ENCODE measurements at places on chromosomes 12 and 14. TPM values are rescaled to one million over a fixed set of nuclear protein-coding genes. Genes with fewer than 3 reads are reported as not detected.
A peak's percentile ranks its signal among the peaks of the same experiment; 100 is the strongest.

CCDC177 gene
- total RNA-seq: 5.8 TPM

PLEKHG7 gene
- total RNA-seq: not detected

GRIN2B gene
- total RNA-seq: 5.5 TPM

PTCSC3 gene
- total RNA-seq: not detected

SLCO1A2 gene
- total RNA-seq: 7.3 TPM

ACSM4 gene
- total RNA-seq: 15.3 TPM

PMCH gene
- total RNA-seq: not detected

FRS2 gene
- 65.8 TPM for total RNA-seq

KRT3 gene
- total RNA-seq: not detected

CDK17 gene
- total RNA-seq: 72.1 TPM

HDAC7 gene
- 137 TPM for total RNA-seq

- no peak for DNase-seq
Measured at GRCh38 chr12:120994589-120995337, 16.4 kb downstream of the HNF1A start.

- DNase-seq: no peak
Measured at GRCh38 chr14:52259434-52259833, 8.1 kb upstream of the PTGDR start.

GRCh38 chr12:72273851-72274351, 1.7 kb downstream of the TRHDE start:
- peak; percentile 75 for DNase-seq

- DNase-seq: no peak
Measured at GRCh38 chr14:85037411-85037810, 492.5 kb upstream of the FLRT2 start.

DNA sequence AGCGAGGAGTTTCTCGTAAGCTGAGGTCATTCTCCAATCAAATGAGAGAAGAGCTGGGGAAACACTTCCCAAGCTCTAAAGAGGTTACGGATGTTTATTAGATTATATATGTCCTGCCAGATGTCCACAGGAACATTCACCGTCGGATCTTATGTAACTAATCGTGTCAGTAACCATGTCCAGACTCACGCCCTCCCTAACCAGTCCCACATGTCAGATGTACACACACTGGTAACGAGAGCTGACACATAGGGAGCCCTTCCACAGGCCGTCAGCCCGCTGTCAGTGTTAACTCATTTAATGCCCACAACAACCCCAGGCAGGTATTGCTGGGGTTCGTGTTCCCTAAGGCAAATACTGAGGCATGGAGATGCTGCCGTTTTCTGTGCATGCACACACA, 223.7 kb upstream of the RTL1 start:
- DNase-seq: no peak

DNA sequence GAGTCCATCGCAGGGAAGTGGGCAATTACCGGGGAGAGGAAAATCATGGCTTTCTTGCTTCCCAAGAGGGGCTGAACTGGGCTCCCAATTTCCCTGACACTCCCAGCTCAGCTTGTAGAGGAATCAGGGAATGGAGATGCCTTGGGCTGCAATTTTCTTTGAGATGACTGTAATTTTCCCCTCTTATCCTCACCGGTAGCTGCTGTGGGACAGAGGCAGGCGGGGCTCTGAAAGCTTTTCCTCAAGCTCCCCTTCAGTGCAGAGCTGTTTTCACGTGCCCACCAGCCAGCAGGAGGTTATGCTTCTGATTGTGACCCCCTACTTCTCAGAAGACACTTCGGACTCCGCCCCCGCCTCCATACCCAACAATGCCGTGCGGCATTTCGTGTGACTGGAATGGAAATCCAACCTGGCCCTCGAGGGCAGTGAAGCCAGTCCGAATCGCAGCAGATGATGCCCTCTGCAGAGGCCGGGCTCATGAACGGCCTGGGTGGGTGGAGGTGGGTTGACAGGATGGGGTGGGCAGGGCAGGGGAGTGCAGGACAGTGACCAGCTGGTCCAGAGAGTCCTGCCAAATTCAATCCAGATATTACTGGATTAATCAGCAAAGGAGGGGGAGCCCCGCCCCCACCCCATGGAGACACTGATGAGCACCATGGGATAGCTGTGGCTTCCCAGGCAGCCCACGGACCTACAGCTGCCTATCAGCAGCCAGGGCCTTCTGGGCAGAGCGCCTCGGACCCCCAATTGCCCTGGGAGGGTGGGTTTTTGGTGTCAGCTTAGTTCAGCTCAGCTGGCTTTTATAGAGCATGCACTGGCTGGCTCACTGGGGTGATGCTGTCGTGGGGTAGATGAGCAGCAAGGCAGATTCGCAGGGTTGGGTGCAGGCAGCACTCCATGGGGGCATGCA, 37.6 kb downstream of the RTL1 start:
- no peak for DNase-seq

DNA sequence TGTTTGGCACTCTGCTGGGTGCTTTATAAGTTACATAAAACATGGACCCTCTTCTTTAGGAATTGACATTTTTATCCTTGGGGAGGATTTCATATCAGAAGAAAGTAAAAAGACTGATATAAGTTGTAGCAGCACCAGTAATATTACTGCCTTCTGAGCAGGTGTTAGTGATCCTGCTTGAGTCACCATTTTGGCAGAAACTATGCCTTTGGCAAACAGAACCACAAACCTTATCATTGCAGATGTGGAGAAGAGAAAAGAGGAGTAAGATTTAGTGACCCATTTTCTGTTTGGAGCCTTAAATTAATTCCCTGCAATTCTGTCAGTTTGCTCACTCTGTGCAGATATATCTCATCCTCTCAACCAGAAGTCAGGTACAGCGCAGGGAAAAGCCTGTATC, 23.0 kb downstream of the ZNF410 start:
- no peak for DNase-seq

GRCh38 chr12:19694627-19695026, 255.3 kb downstream of the AEBP2 start:
- DNase-seq: no peak

- peak; percentile 80 for DNase-seq
Measured at GRCh38 chr12:113766879-113767878, 198.9 kb downstream of the RBM19 start.

- no peak for DNase-seq
Measured at GRCh38 chr14:96874127-96874526, 76.9 kb downstream of the VRK1 start.

GRCh38 chr14:52797653-52798052, 6.2 kb upstream of the GNPNAT1 start:
- DNase-seq: no peak

GRCh38 chr12:83468988-83469908, 782.5 kb downstream of the TMTC2 start:
- no peak for DNase-seq

DNA sequence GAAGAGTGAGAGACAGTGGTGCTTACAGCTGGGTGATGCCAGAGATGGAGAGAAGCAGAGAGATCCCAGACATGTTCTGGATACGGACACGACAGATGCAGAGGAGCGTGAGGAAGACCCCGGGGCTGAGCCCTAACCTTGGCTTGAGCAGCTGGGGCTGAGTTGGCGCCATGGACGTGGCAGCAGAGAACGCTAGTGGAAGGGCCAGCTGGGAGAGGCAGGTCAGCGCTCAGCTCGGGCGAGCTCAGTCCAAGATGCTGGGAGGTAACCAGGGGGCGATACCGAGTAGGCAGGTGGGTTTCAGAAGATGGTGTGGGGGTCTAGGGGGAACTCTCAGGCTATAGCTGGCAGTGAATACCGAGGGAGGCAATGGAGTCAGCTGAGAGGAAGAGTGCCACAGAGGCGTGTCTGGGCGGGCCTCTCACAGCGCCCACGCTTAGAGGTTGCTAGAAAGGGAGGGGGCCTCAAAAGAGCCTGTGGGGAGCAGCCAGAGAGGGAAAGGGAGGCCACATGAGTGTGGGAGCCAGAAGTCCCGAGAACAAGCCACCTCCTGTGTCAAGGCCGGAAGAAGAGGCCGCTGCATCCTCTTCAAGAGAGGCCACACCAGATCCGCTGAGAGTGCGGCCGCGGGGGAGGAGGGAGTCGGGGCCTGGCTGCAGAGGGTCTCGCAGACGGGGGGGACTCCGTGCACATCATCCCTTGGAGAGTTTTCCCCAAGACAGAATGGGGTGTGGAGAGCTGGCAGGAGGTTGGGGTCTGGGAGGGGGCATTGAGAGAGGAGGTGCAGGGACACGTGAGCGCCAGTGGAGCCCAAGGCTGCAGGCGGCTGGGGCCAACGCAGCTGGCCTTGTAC, 57.0 kb upstream of the DIO3 start:
- peak; percentile 43 for DNase-seq

DNA sequence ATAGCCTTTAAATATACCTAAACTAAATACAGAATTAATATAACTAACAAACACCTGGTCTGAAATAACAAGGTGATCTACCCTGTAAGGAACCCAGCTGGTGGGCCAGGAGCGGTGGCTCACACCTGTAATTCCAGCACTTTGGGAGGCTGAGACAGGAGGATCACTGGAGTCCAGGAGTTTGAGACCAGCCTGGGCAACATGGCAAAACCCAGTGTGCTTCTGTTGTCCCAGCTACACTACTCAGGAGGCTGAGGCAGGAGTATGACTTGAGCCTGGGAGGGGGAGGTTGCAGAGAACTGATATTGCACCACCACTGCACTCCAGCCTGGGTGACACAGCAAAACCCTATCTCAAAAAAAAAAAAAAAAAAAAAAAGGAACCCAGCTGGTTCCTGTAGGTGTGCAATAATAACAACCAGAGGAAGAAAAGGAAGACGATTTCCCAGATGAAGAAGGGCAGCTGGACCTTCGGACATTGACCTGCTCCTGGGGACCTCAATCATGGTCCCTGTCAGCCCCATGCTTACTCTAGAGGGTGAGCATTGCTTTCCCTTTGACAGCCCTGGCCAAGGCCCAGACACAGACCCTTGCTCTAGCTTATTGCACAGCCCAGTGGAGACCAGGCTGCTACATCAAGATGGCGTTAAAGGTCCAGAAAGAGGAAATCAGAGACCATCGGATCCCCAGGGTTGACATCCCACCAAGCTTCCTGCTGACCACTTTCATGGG, 5.4 kb downstream of the FOS start:
- no peak for DNase-seq

DNA sequence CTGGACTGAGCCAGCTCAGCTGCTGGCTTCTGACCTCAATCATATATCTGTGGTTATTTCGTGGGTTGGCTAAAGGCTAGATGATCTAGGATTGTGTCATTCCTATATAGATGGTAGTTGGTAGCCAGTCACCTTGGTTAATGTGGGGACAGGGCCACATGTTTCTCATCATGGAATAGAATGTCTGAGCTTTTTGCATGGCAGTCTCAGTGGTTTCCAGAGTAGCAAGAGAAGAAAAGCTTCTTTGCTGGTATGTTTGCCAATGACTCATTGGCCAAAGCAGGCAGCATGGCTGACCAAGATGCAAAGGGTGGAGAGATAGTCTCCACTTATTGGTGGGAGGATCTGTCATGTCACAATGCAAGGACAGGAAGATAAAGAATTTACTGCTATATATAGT, 746.4 kb upstream of the FLRT2 start:
- no peak for DNase-seq

GRCh38 chr14:99763527-99764221, 29.5 kb upstream of the EML1 start:
- DNase-seq: no peak

- DNase-seq: peak; percentile 97
Measured at GRCh38 chr12:48795550-48796455, 6.9 kb upstream of the ADCY6 start.

GRCh38 chr14:22071006-22071405, 397.4 kb upstream of the OR4E1 start:
- DNase-seq: no peak

DNA sequence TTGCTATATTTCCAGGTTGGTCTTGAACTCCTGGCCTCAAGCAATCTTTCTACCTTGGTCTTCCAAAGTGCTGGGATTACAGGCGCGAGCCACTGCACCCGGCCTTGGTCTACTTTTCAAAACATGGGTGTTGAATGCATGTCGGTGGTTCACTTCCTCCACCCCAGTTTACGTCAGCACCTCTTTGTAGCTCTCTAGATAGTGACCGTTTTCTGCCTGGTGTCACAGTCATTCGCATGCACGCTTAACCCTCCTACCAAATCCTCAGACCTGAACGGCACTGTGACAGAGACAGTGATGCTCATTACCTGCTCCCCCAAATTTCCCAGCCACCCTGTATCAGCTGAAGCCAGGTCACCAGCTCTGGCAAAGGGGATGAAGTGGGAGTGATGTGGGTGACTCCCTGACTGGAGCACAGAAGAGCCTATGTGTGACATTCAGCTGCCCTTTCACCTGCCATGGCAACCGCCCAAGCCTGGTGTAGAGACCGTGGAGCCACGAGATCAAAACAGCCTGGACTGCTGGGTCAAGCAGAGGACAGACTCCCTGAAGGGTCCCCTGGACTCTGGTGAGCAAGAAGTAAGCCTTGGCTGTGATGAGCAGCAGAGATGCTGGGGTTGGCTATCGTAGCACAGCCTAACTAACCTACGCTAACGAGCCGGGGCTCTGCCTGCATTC, 66.2 kb upstream of the GPR68 start:
- DNase-seq: no peak

DNA sequence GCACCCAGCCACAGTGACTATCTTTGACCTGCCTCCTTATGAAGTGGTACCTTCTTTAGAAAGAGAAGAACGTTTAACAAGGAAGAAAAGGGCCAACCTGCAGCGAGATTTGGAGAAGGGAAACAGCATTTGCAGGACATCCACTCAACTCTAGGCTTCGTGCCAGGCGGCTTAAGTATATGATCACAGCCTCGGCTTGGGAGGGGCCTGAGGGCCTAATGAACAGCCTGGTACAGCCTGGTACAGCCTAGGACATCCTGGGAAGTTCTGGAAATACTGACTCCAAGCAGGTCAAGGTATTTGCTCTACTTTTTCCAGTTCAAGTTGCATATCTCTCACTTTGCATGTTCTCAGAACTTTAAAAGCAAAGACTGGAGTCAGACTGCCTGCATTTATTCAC, 16.1 kb downstream of the HCAR2 start:
- no peak for DNase-seq

DNA sequence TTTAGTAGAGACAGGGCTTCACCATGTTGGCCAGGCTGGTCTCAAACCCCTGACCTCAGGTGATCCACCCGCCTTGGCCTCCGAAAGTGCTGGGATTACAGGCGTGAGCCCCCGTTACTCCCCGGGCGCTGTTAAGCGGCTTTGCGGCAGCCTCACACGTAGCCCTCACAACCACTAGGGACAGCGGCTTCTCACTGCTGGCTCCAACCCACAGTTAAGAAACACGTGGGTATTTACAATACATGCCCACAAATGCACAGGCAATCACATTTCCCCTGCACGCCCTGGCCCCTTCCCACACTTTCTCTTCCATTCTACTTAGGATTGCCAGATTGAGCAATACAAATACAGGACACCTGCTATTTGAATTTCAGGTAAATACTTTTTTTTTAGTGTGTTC, 37.0 kb upstream of the EIF5 start:
- peak; percentile 63 for DNase-seq

- peak; percentile 84 for DNase-seq
Measured at GRCh38 chr14:77498120-77498979, at the start of gene ISM2. ISM2 (minus strand) TSS chr14:77498816; CDS start chr14:77498793, 23 bp downstream.

GRCh38 chr12:90677552-90677951, 277.4 kb downstream of the CCER1 start:
- no peak for DNase-seq

DNA sequence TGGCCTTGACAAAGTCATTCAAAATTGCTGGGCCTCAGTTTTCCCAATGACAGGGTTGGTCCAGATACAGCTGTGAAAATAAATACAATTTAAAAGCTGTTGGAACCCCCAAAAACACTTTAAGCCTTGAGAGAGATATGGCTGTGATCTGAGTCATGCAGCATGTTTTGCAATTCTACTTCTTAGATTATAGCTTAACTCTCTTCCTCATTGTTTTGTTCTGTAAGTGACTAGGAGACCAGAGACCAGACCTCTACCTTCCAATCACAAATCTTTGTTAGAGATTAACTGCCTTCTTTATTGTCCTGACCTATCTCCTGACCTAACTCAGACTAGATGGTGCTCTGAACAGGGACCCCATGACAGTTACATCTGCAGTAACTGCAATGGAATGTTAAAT, 198.1 kb downstream of the STXBP6 start:
- no peak for DNase-seq

Measured in endodermal cell (in vitro differentiated cells).